ENCODE measurements at places on chromosomes 1 and 21. TPM values are rescaled to one million over a fixed set of nuclear protein-coding genes. Genes with fewer than 3 reads are reported as not detected.

GRCh38 chr1:90823686-90824085 is 106.6 kb upstream of the BARHL2 start:
- no peak for DNase-seq

GRCh38 chr1:2231532-2232254 is 3.6 kb downstream of the SKI start:
- peak; percentile 80 for DNase-seq

GRCh38 chr1:10540277-10541005 is 65.7 kb downstream of the PEX14 start:
- no peak for DNase-seq

- DNase-seq: no peak
These were observed 203.0 kb upstream of the FMN2 start for GRCh38 chr1:239888639-239889038.

The KRTAP21-2 gene
- not detected for total RNA-seq

DNA sequence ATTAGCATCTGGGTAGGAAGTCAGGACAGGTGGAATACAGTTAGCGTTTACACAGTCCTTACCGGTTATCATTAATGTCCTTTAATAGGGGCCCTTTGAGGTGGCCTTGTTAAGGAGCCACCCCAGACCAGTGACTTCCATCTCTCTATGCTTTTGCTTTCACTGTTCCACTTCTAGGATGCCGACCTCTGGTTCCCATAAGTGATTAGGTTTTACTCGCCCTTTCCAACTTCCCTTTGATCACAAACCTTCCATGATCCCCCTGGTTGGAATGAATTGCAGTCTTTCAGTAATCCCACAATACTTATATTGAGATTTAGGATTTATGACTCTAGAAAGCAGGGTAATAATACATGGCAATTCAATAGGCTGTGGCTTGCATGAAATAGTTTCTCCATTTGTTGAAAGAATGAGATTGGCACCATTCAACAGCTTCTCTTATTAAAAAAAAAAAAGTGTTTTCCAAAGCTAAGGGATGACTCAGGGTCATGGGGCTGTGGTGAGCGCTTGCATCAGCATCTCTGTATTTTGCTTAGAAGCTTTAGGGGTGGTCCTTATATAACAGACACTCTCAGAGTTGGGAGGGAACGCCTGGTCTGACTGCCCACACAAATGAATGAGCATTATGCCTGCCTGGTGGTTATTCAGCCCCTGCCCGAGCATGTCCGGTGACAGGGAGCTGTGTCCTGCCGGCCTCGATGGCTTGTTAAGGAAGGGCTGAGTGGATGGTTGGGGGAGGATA is 110.5 kb downstream of the CNIH3 start:
- no peak for DNase-seq

- no peak for DNase-seq
These were observed 481.7 kb upstream of the NR5A2 start for GRCh38 chr1:199545780-199546179.

The OR14K1 gene
- total RNA-seq: not detected

- DNase-seq: no peak
These were observed 36.7 kb upstream of the SH3D21 start for GRCh38 chr1:36269408-36269838.

DNA sequence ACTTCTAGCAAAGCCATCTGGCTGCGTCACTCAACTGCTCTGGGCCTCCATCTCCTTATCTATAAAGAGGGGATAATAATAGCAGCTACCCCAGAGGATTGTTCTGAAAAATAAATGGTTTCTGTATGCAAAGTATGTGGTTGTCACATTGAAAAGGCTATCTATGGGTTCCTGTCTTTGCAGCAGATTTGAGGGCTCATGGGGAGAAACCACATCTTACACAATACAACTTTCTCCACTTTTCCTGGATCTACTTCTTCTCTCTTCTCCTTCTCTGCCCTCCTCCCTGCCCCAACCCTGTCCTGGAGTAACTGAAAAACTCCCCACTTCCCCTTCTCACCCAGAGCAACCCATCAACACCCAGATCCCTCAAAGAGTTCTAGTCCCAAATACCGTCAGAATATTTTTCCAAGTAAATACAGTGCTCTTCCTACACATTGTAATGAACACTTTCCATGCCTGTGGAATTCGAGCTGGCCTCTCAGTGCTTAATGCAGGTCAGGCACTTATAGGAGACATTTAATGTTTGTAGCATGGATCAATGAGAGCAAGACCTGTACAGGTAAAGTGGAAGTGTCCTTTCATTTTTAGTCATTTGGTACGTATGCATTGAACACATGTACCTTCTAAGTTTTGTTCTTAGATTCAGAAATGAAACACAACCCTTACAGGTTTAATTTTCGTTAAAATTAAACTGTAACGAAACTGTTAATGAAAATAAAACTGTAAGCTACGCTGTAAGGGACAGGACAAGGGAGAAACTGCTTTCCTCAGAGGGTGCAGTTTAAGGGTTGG is 131.9 kb downstream of the AK5 start:
- no peak for DNase-seq

The HES3 gene
- total RNA-seq: not detected

DNA sequence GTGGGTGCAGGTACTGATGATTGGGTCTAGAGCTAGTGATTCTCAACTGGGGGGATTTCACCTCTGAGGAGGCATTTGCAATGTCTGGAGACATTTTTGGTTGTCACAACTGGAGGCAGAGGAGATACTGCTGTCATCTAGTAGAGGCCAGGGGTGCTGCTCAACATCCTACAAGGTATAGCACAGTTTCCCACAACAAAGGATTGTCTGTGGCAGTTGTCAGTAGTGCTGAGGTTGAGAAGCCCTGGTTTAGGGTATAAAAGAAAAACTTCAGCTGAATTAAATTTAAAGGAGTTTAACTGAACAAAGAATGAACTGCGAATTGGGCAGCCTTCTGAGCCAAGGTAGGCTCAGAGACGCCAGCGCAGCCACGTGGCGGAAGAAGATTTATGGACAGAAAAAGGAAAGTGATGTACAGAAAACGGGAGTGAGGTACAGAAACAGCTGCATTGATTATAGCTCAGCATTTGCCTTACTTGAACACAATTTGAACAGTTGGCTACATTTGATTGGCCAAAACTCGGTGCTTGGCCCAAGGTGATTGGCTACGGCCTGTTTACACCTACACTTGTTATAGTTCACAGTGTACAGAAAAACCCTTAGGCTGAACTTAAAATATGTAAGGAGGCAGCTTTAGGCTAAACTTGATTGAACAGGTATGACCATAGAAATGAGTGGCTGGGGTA is 40.4 kb downstream of the MPZL1 start:
- DNase-seq: no peak

GRCh38 chr1:173553312-173553711 is 49.6 kb downstream of the SLC9C2 start:
- DNase-seq: no peak

The OR10Z1 gene
- total RNA-seq: not detected

All from A673 (cell line).